ENCODE measurements at places on chromosomes 5 and 9.

- DNase-seq: no peak
Measured at GRCh38 chr5:166962461-166962860, 1329.0 kb upstream of the WWC1 start.

GRCh38 chr5:145027286-145027685, 807.9 kb downstream of the PRELID2 start:
- DNase-seq: no peak

GRCh38 chr9:123320814-123321213, 35.2 kb upstream of the CRB2 start:
- no peak for DNase-seq

GRCh38 chr5:140220032-140220697, 45.2 kb downstream of the CYSTM1 start:
- no peak for DNase-seq

DNA sequence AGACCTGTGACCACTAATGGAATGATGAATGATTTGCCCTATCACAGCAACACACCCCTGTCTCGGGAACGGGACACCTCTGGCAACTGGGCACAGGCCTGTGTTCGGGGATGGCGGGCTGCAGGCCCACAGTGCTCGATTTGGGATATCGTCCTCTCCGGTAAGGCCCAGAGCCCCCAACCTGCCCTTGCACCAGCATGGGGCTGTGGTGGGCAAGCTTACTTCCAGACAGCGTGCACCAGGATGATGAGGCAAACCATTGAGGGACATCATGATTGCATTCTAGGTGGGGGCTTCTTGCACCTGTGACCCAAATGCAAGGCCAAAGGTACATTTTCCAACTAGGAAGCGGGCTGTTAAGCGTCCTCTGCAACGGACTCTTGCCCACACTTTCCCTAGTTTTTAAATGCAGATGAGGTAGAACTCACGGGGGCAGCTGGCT, 275.4 kb downstream of the FSTL4 start:
- no peak for DNase-seq

DNA sequence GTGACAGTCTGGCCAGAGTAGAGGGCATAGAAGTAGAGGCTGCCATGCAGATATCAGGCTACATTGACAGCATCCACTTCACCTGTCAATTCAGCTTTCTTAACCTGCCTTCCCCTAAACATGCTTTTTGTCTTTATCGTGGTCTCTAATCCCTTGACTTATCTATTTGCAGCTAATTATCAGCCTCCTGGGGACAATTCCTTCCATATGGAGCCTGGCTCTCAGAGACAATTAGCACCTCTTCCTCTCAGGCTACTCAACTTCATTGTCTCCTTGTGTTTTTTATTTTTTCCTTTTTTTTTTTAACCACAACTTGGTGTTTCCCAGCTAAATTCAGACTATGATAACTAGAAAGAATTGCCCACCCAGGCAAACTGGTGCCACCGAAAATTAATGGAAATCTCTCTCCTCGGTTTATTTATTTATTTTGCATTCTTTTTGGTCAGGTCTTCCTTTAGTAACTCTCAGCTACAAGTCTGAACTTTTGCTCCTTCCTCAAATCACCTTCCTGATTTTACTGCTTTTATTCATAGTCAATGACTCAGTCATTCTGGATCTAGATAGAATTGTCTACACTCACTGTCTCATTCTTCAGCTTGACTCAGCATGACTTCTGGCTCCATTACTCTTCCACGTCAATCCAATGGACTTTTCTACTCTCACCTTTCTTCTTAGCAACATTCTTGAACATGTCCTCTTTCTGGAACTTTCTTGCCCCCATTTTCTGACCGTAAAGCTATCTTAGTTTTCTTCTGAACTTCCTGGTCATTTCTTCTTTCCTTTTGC, 63.0 kb upstream of the BASP1 start:
- no peak for DNase-seq

GRCh38 chr5:109223531-109223930, 186.2 kb downstream of the PJA2 start:
- no peak for DNase-seq

GRCh38 chr5:28961816-28962215, 1923.4 kb upstream of the CDH9 start:
- DNase-seq: no peak

DNA sequence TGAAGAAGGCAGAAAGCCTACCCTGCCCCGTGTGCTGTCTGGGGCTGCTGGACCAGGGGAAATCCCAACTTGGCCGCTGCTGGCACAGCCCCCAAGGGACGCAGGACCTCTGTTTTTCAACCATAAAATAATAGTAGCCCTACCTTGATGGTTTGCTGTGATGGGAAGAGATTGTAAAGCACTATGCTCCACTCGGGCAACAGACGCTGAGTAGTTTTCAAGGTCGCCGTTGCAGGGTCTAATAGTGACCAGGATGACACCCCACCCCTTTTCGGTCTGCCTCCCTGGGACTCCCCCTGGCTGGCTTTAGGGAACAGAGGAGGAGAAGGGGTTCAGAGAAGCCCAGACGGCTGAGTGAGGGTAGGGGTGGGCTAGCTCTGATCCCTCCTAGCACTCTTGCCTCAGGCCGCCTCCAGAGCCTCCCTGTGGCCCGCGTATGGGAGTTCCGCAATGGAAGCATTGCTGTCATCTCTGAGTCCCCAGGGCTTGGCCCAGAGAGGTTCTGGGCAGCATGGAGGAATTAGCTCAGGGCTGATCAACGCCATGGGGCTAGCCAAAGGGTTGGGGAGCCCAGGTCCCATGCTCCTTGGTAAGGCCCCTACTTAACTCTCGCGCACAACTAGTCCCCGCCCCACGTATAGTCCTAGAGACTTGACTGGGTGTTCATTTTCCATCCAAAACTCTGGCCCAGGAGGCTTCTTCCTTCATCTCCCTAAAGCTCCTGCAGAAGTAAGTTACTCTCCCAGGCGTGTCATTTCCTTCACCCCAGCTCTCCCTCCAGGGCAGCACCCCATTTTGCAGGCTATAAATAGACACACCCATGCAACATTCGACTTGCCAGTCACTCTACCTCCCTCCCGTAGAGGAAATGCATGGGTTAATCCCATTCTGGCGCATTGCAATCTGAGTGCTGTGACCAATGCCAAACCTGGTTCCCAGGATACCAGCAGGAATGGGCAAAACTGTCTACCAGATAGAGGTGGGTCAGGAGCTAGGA, 1.1 kb upstream of the IRF1 start:
- DNase-seq: peak; percentile 36

- DNase-seq: no peak
Measured at GRCh38 chr5:8474569-8474930, 605.6 kb downstream of the MTRR start.

DNA sequence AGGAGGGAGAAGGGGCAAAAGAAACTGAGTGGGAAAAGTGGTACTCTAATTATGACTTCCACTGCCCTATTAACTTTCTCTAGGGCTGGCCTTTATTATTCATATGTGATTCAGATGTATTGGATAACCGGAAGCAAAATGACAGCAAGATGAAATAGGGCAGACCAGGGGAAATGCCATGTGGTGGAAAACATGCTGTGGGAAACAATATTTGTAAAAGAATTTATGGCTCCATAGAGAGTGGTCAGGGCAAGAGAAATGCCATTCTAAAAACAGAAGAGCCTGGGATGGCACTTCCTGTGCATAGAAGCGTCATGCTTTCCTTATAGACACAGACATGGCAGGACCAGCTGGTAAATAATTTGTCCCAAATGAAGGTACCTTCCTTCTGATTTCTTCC, 67.7 kb downstream of the MEGF10 start:
- DNase-seq: no peak

DNA sequence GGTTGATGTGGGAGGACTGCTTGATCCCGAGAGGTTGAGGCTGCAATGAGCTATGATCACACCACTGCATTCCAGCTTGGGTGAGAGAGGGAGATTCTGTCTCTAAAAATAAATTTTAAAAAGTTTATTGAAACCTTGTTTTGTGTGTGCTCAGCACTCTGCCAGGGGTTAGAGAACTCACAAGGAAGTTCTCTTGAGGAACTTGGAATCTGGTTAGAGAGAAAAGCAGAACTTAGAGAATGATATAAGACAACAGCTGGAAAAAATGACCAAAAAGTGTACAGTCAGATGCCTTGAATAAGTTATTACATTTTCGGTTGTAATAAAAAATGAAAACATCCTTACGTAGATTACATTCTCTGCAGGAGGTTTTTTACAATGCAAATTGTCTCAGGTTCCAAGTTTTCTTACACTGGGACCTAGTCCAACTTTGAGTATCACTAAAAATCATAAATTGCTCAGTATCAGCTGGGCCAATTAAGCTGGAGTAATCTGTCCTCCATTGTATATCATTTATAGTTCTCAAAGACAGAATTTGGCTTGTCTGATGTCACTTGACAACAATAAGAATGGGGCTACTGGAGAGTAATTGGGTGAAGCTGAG, 21.7 kb upstream of the TENT2 start:
- DNase-seq: no peak

DNA sequence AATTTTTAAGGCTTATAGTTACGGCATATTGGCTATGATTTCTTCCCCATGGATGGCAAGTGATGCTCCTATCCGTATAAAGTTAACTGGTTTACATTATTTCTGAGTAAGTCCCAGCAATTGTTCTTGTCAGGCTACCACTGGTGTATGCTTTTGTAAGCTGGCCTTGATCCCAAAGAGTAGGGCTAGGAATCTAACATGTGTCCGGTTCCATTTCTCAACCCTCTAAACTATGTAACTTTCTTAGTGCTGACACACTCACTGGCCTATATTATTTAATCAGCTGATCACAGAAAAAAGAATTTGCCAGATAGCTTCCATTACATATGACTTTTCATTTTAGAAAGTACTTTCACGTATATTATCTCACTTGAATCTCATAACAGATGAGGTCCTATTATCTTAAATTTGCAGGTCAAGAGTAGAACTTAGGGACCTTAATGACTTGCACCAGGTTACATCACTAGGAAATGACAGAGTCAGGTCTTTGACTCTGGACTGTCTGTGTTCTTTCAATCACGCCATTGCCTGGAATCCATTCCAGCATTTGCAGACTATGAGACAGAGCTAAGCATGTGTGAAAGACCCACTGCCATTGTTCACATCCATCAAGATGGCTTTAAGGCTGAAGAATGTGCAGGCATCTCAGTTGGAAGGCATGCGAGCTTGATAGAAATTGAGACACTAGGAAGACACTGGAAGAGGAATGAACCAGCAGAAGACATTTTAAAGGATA, 362.9 kb downstream of the ARRDC3 start:
- DNase-seq: no peak

- DNase-seq: no peak
Measured at GRCh38 chr5:43041669-43042175, 1.6 kb upstream of the ANXA2R start.

- DNase-seq: no peak
Measured at GRCh38 chr9:106019039-106019680, 324.8 kb downstream of the TMEM38B start.

DNA sequence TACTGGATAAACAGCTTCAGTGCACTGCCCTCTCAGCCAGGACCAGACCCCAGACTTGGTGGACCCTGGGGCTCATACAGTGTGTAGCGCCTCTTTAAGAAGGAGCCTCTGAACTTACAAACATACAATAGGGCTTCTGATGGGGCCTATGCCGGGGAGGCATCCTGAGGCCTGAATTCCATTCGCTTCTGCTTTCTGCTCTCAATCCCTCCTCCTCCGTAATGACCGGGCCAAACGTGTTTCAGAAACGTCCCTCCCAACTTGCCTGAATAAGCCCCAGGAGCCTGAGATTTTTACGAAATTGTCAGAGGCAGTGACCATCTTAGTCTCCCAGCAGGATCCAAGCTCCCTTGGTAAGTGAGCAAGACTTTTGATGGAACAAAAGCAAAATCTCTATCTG, 128.1 kb upstream of the BOD1 start:
- no peak for DNase-seq

DNA sequence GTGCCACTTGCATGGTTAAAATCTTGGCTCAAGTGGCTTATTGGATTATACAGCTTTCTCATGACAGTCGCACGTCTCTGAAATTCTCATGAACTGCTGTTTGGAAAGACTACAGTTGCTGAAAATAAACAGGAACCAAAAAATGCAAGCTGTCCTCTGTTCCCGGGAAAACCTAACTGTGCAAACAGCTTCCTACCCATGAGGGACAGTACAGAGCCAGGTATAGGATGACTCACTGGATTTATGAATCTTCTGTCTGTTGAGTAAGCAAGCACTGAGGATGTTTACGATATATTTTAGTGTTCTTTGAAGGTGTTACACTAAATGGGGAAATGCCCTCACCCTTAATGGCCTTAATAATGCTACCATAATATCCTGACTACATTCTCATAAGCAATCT, 380.3 kb upstream of the TNC start:
- no peak for DNase-seq

DNA sequence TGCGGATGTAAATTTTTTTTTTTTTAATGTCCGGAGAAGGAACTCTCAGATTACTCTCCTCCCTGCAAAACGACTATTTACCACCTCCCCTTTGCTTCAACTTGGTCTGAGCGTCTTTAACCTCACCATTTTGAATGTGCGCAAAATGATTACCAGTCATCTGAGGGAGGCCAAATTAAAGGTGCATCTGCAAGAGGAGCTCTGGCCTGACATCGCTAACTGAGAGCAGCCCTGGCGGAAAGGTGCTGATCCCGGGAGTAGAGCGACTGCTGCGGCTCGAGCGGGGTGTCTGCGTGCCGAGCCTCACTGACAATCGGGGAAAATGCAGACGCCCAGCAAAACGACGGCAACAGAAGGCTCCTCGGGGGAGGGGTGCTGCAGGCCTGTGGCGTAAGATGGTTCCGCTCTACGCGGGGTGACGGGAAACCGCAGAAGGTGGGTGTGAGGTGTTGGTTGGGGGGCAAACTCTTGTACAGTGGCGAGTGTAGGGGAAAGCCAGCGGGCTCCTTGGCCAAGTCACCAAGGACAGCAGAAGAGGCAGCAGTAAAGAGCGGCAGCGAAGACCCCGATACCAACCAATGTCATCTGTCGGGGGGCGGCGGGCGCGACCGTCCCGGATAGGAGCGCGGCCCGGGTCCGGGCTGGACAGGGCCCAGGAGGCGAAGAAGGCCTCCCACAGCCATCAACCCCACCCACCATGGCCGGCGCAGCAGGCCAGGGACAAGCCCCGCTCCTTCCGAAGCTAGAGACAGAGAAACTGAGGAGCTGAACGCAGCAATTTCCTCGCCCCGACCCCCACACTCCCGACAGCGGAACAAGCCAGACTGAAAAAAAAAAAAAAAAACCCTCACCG, 557 bp downstream of the PJA2 start:
- DNase-seq: peak; percentile 82

GRCh38 chr9:136193127-136193890, 11.6 kb downstream of the LHX3 start:
- no peak for DNase-seq

- DNase-seq: no peak
Measured at GRCh38 chr5:82023644-82024043, 51.8 kb downstream of the ATG10 start.

DNA sequence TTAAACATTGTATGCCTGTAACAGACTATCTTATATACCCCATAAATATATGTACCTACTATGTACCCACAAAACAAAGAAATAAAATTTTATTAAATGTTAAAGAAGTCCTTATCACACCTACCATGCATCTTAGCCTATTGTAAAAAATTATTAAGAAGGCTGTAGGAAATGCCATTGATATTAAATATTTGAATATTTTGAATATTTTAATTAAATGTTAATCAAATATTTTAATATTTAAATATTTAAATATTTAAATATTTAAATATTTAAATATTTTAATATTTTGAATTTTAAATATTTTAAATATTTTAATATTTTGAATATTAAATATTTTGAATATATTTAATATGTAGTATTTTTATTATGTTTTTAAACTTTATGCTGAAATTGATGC, 331.5 kb upstream of the ATP10B start:
- no peak for DNase-seq

All from stimulated activated CD4-positive, alpha-beta T cell treated with anti-CD3 and anti-CD28 coated beads, Interleukin-4, amount 100 ng/mL, for 24 hours (primary cell).